ENCODE measurements at places on chromosomes 16 and 17. TPM values are rescaled to one million over a fixed set of nuclear protein-coding genes. Genes with fewer than 3 reads are reported as not detected.

Gene CTF1
- 0.30 TPM for total RNA-seq

Gene IKZF3
- 146 TPM for total RNA-seq

Gene AOC3
- 0.49 TPM for total RNA-seq

GRCh38 chr17:58084317-58084981 lies 1.2 kb downstream of the DYNLL2 start:
- DNase-seq, result peak; percentile 38

DNA sequence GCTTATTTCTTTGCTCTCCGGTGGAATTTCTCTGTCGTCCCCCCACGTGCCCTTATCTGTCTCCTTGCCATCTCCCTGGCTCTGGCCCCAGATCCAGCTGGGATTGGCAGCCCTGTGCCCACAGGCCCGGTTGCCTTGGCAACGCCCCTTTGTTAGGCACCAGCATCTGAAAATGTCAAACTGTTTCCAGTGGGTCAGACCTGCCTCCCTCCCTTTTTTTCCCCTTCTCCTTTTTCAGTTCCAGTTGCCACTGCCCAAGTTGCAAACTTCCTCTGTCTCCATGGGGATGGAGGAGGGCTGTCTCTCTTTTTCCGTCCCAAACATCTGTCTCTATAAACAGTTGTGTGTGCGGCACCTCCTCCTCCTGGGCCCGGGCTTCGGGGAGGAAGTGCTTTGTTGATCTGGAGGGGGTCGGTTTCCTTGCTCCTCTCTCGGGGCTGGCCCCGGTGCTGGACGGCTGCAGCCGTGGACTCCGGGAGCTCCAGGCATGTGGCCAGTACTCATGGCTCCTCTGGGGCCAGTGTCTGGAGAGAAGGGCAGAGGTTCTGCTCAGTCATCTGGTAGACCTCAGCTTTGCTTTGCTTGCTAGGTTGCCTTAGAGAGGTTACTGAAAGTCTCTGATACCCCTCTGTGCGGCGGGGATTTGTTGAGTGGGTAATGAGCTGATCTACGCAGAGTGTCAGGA lies 35.3 kb downstream of the SOCS3 start:
- DNase-seq, result no peak

- DNase-seq, result no peak
Measured at GRCh38 chr17:37576281-37576680, 32.9 kb downstream of the SYNRG start.

DNA sequence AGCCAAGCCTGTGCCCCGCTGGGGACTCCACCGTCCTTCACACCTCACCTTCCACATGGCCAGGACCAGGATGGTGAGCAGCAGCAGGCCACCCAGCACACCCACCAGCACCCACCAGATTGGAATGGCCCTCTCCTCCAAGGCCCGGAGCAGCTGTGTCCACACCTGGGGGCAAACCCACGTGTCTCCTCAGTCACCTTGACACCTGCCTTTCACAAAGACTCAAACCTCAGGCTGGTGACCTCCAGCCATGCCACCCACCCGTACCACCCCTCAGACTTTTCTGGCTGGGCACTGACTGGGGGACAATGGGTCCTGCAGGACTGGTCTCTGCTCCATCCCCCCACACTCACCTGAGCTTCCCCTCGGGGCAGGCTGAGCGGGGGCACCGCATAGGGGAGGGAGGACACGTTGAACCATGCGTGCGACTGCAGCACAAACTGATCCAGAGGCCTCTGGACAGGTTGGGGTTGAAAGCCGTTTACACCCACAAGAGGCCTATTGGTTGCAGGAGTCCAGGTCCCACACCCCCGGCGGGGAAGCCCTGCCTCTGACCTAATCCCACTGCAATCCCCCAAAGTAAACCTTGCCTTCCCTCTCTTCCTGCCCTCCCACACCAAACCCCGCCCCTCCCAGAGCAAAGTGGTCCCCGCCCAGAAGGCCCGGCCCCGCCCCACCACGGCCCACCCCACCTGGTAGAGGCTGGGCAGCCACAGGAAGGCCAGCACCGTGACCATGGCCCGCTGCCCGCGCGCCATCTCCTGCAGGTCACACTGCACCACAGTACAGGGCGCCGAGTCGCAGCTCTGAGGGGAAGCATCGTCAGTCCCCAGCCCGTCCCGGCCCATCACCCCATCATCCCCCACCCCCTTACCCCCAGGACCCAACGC lies 10.9 kb upstream of the FAM171A2 start:
- DNase-seq, result no peak

- no peak for DNase-seq
Measured at GRCh38 chr17:71107136-71107535, 937.8 kb downstream of the KCNJ2 start.

- DNase-seq, result no peak
Measured at GRCh38 chr17:77178050-77178449, 37.3 kb downstream of the SEC14L1 start.

GRCh38 chr16:68954911-68955635 lies 111.7 kb downstream of the TANGO6 start:
- no peak for DNase-seq

- no peak for DNase-seq
Measured at GRCh38 chr16:55152875-55153390, 171.1 kb upstream of the IRX6 start.

Data from CD4-positive, CD25-positive, alpha-beta regulatory T cell (primary cell).